ENCODE measurements at places on chromosomes 6 and 20.
A peak's percentile ranks its signal among the peaks of the same experiment; 100 is the strongest.

- DNase-seq, result peak; percentile 31
Measured at GRCh38 chr20:19886661-19887288, 128.7 kb downstream of the RIN2 start.

DNA sequence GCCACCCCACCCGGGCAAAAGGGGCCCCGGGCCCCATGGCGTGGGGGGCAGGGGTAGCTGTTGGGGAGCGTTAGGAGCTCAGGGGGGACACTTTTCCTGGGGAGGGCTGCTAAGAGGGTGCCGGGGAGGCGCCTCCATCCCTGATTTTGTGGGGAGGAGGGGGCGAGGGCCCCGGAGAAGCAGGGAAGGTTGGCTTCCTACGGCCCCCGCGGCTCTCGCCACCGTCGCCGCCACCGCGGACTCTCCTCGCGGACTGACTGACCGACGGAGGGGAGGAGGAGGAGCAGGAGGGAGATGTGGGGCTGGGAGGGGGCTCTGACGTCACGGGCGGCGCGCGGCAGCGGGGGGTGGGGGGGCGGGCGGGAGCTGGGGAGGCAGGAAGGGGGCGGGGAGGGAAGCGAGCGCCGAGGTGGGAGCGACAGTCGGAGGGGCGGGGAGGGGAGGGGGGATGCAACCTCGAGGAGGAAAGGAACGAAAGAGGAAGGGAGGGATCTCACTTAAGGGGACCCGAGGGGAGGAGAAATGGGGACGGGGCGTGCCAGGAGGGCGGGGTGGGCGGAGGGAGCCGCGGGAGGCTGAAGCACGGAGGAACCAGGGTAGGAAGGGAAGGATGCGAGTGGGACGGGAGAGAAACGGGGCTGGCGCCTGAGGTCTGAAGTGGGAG lies 5.1 kb downstream of the GABBR1 start:
- DNase-seq, result peak; percentile 91

GRCh38 chr6:2081155-2082138 lies 164.0 kb downstream of the GMDS start:
- no peak for DNase-seq

- DNase-seq, result no peak
Measured at GRCh38 chr6:39859025-39859424, 66.8 kb downstream of the DAAM2 start.

GRCh38 chr6:24924580-24925356 lies 11.0 kb downstream of the RIPOR2 start:
- DNase-seq, result no peak

All from AG20443 (cell line).